ENCODE measurements at places on chromosomes 3 and 15. TPM values are rescaled to one million over a fixed set of nuclear protein-coding genes. Genes with fewer than 3 reads are reported as not detected.

CFAP44 gene
- 1.9 TPM for total RNA-seq

SH3GL3 gene
- 0.67 TPM for total RNA-seq

LMAN1L gene
- total RNA-seq: not detected

RHCG gene
- total RNA-seq: 45.3 TPM

TM4SF1 gene
- total RNA-seq: 1,908 TPM

EXD1 gene
- not detected for total RNA-seq

CAMK2N2 gene
- total RNA-seq: 1.4 TPM

GXYLT2 gene
- 1.6 TPM for total RNA-seq

BCHE gene
- total RNA-seq: 0.83 TPM

TBC1D2B gene
- 15.0 TPM for total RNA-seq

ACTC1 gene
- total RNA-seq: 0.17 TPM

ZNF80 gene
- total RNA-seq: not detected

ITIH4 gene
- total RNA-seq: 0.71 TPM

TWF2 gene
- total RNA-seq: 71.5 TPM

DAZL gene
- not detected for total RNA-seq

GNAT1 gene
- not detected for total RNA-seq

ZIC1 gene
- total RNA-seq: not detected

LRRC2 gene
- not detected for total RNA-seq
